ENCODE measurements at places on chromosomes 4 and X. TPM values are rescaled to one million over a fixed set of nuclear protein-coding genes. Genes with fewer than 3 reads are reported as not detected.

SPANXA2 gene
- polyA plus RNA-seq = not detected

TEX13C gene
- polyA plus RNA-seq = not detected

DNA sequence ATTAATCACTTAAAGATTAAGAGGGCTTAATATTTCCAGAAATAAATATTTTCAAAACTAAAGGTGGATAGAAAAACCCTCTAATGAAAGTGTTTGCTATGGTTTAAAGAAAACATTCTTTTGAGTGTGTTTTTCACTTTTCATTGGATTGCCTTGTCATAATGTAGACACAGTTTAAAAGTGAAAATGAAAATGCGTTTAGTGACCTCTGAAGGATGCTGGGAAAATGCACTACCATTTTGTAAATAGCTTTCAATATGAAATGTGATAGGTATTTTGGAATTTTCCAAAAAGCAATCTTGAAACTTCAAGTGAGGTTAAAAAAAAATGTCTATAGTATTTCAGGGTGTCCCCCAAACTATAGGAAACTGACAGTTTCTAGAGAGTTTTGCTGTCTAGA, 642.2 kb downstream of the C4orf33 start:
- no peak overlapping the region for H3K27ac ChIP-seq
- no peaks in the 10 kb centered on the region for H3K36me3 ChIP-seq
- no peaks in the 10 kb centered on the region for H3K4me1 ChIP-seq

TREX2 gene
- 0.31 TPM for polyA plus RNA-seq

GRCh38 chr4:97942137-97942536, 201.1 kb downstream of the STPG2 start:
- H3K36me3 ChIP-seq = no peaks in the 10 kb centered on the region
- peak overlapping the region; percentile 64 for H3K27ac ChIP-seq
- peaks cover 11% of the 10 kb centered on the region for H3K4me1 ChIP-seq
- H3K27me3 ChIP-seq = no peaks in the 10 kb centered on the region
- H3K4me3 ChIP-seq = no peak overlapping the region

All from keratinocyte (primary cell).